ENCODE measurements at places on chromosomes 7 and 10. TPM values are rescaled to one million over a fixed set of nuclear protein-coding genes. Genes with fewer than 3 reads are reported as not detected.

DNA sequence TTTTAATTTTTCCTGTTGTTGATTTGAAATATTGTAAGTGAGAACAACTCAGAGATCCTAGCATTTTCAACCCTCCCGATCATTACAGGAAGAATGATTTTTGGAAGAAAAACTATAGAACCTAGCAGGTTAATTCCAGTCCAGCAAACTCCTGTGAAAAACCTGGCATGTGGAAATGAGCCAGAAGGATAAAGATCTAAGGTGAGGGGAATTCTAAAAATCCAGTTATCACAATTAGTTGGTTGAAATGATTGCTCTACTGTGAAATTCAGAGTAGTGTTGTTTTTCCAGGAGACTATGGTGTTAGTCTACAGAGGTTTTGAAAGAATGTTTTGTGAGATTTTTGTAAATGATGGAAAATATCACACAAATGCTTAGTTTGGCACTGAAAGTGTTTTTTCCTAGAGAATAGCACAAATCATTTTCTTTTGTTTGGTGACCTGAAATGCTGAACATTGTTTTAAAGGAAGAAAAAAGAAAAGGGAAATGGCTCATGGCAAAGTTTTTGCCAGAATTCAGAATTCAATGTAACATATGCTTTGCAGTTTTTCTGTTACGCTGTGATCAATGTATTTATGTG lies 152.4 kb upstream of the SLC26A5 start:
- no peak for DNase-seq

Gene UCN3
- total RNA-seq = not detected

Gene MUC12
- total RNA-seq = not detected

- no peak for DNase-seq
Measured at GRCh38 chr10:95793401-95794045, 37.6 kb downstream of the ENTPD1 start.

GRCh38 chr7:40047661-40048060 lies 86.8 kb downstream of the MPLKIP start:
- no peak for DNase-seq

GRCh38 chr10:48526846-48527505 lies 77.9 kb downstream of the ARHGAP22 start:
- DNase-seq = peak; percentile 22
